ENCODE measurements at places on chromosomes 16 and 17. TPM values are rescaled to one million over a fixed set of nuclear protein-coding genes. Genes with fewer than 3 reads are reported as not detected.

DNA sequence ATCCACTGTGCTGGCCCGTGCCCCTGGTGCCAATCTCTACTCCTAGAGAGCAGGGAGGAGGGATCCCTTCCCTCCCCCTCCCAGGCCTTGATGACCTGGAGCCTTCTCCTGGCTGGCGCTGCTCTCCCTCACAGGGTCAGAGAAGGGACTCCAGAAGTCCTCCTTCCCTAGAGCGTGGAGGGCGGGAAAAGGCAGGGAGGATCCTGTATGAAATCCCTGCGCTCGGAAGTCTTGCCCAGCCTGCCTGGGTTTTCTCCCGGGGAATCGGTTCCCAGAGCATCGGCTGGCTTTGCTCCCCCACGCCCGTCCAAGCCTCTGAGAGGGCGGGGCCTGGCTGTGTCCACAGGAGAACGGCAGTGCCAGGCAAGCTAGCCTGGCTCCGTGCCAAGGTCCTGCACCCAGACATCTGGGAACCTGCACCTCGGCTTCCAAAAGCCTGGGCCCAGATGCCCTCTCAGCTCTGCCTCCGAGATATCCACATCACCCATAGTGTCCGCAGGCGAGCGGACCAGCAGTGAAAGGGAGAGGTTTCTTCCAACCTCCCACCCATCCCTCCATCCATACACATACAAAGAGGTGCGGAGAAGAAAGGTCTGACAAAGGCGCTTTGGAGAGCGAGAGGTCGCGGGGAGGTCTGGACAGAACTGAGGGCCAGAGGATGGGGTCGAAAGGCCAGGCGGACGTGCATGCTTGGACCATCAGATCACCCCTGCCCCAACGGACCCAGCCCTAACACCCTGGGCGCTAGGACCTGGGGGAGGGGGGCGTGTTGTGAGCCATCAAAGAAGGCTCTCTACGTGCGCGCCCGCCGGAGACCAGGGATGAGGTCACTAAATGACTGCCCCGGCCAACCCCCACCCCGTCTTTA is 1.1 kb downstream of the MPP2 start:
- H3K27me3 ChIP-seq = peaks cover 39% of the 10 kb centered on the region
- H3K4me3 ChIP-seq = peak overlapping the region; percentile 51
- H3K4me1 ChIP-seq = peaks cover 29% of the 10 kb centered on the region
- DNase-seq = peak; percentile 44
- no peaks in the 10 kb centered on the region for H3K36me3 ChIP-seq

DNA sequence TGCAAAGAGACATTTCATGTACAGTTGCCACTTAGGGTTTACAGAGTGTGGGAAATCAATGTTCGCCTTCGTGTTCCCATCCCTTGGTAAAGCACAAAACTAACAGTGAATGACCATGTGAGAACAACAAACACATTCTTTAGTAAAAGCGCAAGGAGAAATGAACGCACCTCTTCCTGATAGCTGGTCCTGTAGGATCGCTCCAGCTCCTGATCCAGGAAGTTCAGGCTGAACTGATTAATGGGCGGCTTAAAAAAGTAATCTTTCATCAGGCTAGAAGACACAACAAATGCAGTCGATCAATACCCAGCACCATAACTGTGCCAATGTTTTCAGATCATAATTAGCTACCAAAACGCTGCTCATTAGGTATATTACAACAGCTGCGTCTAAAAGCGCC is 108.3 kb upstream of the CREBBP start:
- H3K4me1 ChIP-seq = no peaks in the 10 kb centered on the region
- no peaks in the 10 kb centered on the region for H3K36me3 ChIP-seq
- no peak for DNase-seq
- H3K4me3 ChIP-seq = no peak overlapping the region
- no peak overlapping the region for H3K27ac ChIP-seq

- no peaks in the 10 kb centered on the region for H3K27me3 ChIP-seq
- no peaks in the 10 kb centered on the region for H3K36me3 ChIP-seq
- no peak overlapping the region for H3K4me3 ChIP-seq
- DNase-seq = no peak
Measured at GRCh38 chr17:72711521-72712310, 380.8 kb downstream of the SLC39A11 start.

Gene TMEM100
- 1.6 TPM for total RNA-seq

Gene TSNAXIP1
- total RNA-seq = 0.27 TPM

Gene PSMD12
- total RNA-seq = 66.9 TPM

Gene MFAP4
- total RNA-seq = 22.7 TPM

DNA sequence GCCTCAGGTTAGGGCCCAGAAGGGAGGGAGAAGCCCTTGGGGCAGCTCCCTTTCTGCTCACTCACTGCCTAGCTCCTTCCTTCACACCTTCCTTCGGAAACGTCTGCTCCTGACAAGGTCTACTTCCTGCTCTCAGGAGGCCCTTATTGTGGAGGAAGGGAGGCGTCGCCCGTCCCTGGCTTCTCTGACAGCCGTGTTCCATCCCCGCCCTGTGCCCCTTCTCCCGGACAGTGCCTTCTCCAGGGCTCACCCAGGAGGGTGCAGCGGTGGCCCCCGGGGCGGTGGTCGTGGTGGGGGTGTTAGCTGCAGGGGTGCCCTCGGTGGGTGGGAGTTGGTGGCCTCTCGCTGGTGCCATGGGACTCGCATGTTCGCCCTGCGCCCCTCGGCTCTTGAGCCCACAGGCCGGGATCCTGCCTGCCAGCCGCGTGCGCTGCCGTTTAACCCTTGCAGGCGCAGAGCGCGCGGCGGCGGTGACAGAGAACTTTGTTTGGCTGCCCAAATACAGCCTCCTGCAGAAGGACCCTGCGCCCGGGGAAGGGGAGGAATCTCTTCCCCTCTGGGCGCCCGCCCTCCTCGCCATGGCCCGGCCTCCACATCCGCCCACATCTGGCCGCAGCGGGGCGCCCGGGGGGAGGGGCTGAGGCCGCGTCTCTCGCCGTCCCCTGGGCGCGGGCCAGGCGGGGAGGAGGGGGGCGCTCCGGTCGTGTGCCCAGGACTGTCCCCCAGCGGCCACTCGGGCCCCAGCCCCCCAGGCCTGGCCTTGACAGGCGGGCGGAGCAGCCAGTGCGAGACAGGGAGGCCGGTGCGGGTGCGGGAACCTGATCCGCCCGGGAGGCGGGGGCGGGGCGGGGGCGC is 231.9 kb downstream of the SEC14L1 start:
- peaks cover 57% of the 10 kb centered on the region for H3K4me1 ChIP-seq
- peak overlapping the region; percentile 76 for H3K4me3 ChIP-seq
- peak overlapping the region; percentile 85 for H3K27ac ChIP-seq

Gene ALDH3A1
- total RNA-seq = 0.23 TPM

Gene SLC12A3
- total RNA-seq = not detected

Gene WSB1
- 15.8 TPM for total RNA-seq

Gene SLC16A6
- total RNA-seq = 7.1 TPM

DNA sequence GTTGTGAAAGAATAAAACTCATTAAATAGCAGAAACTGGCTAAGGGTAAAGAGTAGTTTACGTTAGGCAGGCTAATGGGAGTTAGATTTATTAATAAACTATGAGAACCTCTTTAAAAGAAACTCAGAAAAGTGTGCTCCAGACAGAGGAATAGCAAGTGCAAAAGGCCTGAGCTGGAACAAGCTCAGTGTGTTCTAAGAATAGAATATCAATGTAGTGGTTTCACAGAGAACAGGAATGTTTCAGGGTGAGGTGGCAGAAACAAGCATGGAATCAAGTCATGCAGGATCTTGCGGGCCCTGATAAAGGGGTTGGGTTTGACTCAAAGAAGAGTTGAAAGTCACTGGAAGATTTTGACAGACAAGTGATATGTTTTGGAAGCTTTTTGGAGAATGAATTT is 164.0 kb upstream of the HS3ST3A1 start:
- no peak overlapping the region for H3K27ac ChIP-seq
- no peaks in the 10 kb centered on the region for H3K27me3 ChIP-seq
- H3K4me3 ChIP-seq = no peak overlapping the region
- no peaks in the 10 kb centered on the region for H3K4me1 ChIP-seq
- no peak for DNase-seq

Gene ASGR1
- total RNA-seq = not detected

Gene UTS2R
- not detected for total RNA-seq

DNA sequence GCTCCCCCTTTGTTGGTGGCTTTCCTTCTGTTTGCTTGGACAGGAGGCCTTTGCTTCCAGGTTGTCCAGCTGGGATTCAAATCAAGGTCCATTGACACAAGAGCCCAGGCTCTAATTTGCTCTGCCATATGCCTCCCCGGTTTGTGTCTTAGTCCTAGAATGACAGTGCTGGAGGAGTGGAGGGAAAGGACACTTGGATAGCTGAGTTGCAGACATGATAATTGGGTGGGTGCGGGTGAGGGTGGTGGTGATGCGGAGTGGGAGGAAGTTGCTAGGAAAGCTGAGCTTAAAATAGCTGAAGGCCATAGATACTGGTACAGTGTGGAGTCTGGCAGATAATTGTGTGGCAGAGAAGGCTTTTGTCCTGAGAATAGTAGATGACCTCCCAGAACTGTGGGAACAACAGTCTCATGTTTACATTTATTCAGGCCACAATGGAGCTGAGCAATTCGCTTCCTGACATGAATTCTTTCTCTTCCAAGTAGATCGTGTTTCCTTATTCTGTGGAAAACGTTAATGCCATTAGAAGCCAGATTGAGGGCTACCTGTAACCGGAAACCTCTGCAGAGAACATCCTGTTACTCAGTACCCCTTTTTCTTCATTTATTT is 23.8 kb downstream of the SEC14L1 start:
- H3K4me1 ChIP-seq = peaks cover 78% of the 10 kb centered on the region
- H3K4me3 ChIP-seq = peak overlapping the region; percentile 21
- H3K27ac ChIP-seq = peak overlapping the region; percentile 90
- DNase-seq = peak; percentile 45
- no peaks in the 10 kb centered on the region for H3K27me3 ChIP-seq

Gene C17orf113
- 0.51 TPM for total RNA-seq

Gene CDC6
- 0.75 TPM for total RNA-seq

Gene PIK3R5
- 5.9 TPM for total RNA-seq

GRCh38 chr17:38798614-38799500 is 499 bp downstream of the PIP4K2B start:
- H3K27me3 ChIP-seq = no peaks in the 10 kb centered on the region
- DNase-seq = peak; percentile 13
- H3K27ac ChIP-seq = peak overlapping the region; percentile 99
- peaks cover 34% of the 10 kb centered on the region for H3K4me1 ChIP-seq
- peaks cover 29% of the 10 kb centered on the region for H3K36me3 ChIP-seq
- H3K4me3 ChIP-seq = peak overlapping the region; percentile 96

Gene TMEM238L
- 0.22 TPM for total RNA-seq

- no peak for DNase-seq
- no peak overlapping the region for H3K4me3 ChIP-seq
- no peak overlapping the region for H3K27ac ChIP-seq
- H3K36me3 ChIP-seq = no peaks in the 10 kb centered on the region
Measured at GRCh38 chr16:24257958-24258357, 1.8 kb downstream of the CACNG3 start.

DNA sequence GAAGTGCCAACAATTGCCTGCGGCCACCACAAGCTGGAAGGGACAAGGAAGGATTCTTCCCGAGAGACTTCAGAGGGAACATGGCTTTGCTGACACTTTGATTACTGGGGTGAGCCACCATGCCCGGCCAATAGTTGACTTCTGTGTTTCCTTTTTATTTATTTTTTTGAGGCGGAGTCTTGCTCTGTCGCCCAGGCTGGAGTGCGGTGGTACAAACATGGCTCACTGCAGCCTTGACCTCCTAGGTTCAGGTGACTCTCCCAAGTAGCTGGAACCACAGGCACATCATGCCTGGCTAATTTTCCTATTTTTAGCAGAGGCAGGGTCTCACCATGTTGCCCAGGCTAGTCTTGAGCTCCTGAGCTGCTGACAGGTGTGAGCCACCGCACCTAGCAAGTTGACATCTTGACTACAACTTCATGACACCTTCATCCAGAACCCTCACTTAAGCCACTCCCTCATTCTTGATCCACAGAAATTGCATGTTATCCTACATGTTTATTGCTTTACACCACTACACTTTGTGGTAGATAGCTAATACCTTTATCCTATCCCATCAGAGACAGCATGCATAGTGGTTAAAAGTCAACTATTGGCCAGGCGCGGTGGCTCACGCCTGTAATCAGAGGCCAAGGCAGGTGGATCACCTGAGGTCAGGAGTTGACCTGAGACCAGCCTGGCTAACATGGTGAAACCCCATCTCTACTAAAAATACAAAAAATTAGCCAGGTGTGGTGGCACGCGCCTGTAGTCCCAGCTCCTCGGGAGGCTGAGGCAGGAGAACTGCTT is 16.1 kb upstream of the GPRC5C start:
- DNase-seq = no peak
- no peak overlapping the region for H3K4me3 ChIP-seq
- H3K4me1 ChIP-seq = peaks cover 15% of the 10 kb centered on the region
- H3K27ac ChIP-seq = no peak overlapping the region
- no peaks in the 10 kb centered on the region for H3K36me3 ChIP-seq
- no peaks in the 10 kb centered on the region for H3K27me3 ChIP-seq

- no peak for DNase-seq
- H3K27ac ChIP-seq = no peak overlapping the region
Measured at GRCh38 chr17:74385201-74385600, 17.9 kb downstream of the GPR142 start.

DNA sequence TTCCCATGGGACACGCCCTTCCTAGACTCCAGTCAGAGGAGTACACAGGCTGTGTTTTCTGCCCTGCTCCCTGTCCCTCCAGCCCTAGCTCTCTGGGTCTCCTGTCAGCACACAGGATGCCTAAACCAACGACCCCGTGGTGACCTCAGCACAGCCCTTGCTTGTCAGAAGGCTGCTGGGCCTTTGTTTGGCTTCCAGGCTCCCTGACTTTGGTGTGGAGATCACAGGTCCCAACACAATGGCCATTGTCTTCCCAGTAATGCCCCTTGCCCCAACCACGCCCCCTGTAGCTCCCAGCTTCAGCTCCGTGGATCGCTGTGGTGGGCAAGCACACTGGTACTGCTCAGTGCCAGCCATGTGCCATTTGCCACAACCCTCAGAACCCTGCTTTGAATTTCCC is 15.0 kb downstream of the HNF1B start:
- no peaks in the 10 kb centered on the region for H3K36me3 ChIP-seq
- DNase-seq = no peak
- no peaks in the 10 kb centered on the region for H3K27me3 ChIP-seq
- no peak overlapping the region for H3K27ac ChIP-seq

- no peaks in the 10 kb centered on the region for H3K36me3 ChIP-seq
- no peak overlapping the region for H3K27ac ChIP-seq
- H3K4me1 ChIP-seq = no peaks in the 10 kb centered on the region
- DNase-seq = no peak
Measured at GRCh38 chr16:50636753-50637374, 44.2 kb downstream of the SNX20 start.

DNA sequence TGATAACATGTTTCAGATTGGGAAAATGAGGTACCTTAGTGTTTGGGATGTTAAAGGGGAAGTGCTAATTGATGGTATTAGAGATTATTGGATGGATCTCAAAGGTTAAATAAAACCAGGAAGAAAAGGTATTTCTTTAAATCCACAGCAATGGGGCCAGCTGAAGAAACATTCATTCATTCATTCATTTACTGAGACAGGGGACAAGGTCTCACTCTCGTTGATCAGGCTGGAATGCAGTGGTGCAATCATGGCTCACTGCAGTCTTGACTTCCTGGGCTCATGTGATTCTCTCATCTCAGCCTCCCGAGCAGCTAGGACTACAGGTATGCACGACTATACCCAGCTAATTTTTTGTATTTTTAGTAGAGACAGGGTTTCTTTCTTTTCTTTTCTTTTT is 19.8 kb downstream of the EARS2 start:
- no peak for DNase-seq
- no peak overlapping the region for H3K27ac ChIP-seq
- H3K4me1 ChIP-seq = no peaks in the 10 kb centered on the region
- H3K4me3 ChIP-seq = no peak overlapping the region
- H3K36me3 ChIP-seq = peaks cover 70% of the 10 kb centered on the region
- H3K27me3 ChIP-seq = no peaks in the 10 kb centered on the region

All from gastrocnemius medialis (tissue), 4 donors.